Vagina (tissue), 2 donors: ENCODE measurements at places on chromosomes 7 and 10. TPM values are rescaled to one million over a fixed set of nuclear protein-coding genes. Genes with fewer than 3 reads are reported as not detected.

MINDY4 gene
- total RNA-seq, result 10.3 TPM

LLCFC1 gene
- not detected for total RNA-seq

CTAGE6 gene
- total RNA-seq, result 1.7 TPM

SVIL gene
- 111 TPM for total RNA-seq

WAPL gene
- total RNA-seq, result 26.5 TPM

ASZ1 gene
- total RNA-seq, result not detected

TMEM196 gene
- total RNA-seq, result not detected

CC2D2B gene
- 2.5 TPM for total RNA-seq

NXPH1 gene
- total RNA-seq, result 0.25 TPM

HELLS gene
- 8.3 TPM for total RNA-seq

TUBB8 gene
- not detected for total RNA-seq

RNF133 gene
- 0.98 TPM for total RNA-seq

ZNF12 gene
- 49.8 TPM for total RNA-seq

TLX1 gene
- not detected for total RNA-seq

STEAP1 gene
- total RNA-seq, result 24.3 TPM

FBXO24 gene
- 0.98 TPM for total RNA-seq

GJD4 gene
- not detected for total RNA-seq

C7orf33 gene
- total RNA-seq, result not detected

PGAM2 gene
- not detected for total RNA-seq

C10orf53 gene
- total RNA-seq, result not detected

NPTX2 gene
- total RNA-seq, result 13.0 TPM

TMEM229A gene
- not detected for total RNA-seq

PALS2 gene
- 18.9 TPM for total RNA-seq

TRIP6 gene
- total RNA-seq, result 52.1 TPM

LIPN gene
- not detected for total RNA-seq

SPOCK2 gene
- 46.9 TPM for total RNA-seq

EMX2 gene
- 0.74 TPM for total RNA-seq

SLC26A3 gene
- not detected for total RNA-seq

PLAC9 gene
- 61.4 TPM for total RNA-seq

PNLIPRP1 gene
- not detected for total RNA-seq

CLEC5A gene
- 0.49 TPM for total RNA-seq

KIF11 gene
- 3.4 TPM for total RNA-seq
